ENCODE measurements at places on chromosomes 5 and 9. TPM values are rescaled to one million over a fixed set of nuclear protein-coding genes. Genes with fewer than 3 reads are reported as not detected.

GRCh38 chr5:14735944-14736343 is 71.4 kb downstream of the OTULIN start:
- no peak for DNase-seq

- no peak for DNase-seq
Measured at GRCh38 chr5:94239266-94239665, 379.1 kb downstream of the KIAA0825 start.

The RORB gene
- 0.17 TPM for total RNA-seq

The NIM1K gene
- total RNA-seq, result 0.02 TPM

- no peak for DNase-seq
Measured at GRCh38 chr5:55418994-55419968, 111.5 kb downstream of the MTREX start.

DNA sequence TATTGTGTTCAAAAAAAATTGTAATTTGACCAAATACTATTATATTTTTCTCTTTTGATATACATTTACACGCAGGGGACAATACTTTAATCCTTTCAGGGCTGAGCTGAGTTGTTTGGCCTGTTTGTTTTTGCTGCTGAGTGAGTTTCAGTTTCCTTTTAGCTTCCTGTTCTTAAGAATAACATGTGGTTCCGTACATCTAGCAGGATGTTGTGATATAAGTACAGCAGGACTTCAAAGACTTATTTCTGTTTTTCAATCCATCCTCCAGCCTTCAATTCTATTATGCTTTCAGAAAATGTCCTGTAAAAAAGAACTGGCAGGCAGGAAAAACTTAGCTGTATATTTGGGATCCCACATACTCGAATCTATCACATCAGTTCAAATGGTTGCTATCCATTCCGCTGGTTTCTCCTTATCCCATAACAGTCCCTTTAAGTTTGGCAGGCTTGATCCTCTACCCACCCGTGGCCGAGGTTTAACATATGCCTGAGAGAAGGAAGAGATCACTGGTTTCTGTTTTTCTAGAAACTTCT is 1037.3 kb upstream of the ACO1 start:
- DNase-seq, result peak; percentile 59

DNA sequence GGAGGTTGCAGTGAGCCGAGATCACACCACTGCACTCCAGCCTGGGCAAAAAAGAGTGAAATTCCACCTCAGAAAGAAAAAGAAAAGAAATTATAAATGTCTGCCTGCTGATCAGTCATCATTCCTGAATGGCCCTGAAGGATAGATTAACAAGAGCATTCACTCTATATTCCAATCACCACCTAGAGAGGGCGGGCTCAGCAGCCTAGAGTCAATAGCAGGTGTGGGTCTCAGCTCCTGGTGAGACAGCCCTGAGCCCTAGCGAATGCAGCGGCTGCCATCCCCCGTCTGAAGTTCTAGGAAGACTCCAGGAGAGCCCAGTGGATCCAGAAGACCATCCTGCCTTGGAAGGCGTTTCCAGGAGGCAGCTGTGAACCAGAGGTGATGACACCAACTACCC is 12.0 kb downstream of the FBP1 start:
- no peak for DNase-seq

DNA sequence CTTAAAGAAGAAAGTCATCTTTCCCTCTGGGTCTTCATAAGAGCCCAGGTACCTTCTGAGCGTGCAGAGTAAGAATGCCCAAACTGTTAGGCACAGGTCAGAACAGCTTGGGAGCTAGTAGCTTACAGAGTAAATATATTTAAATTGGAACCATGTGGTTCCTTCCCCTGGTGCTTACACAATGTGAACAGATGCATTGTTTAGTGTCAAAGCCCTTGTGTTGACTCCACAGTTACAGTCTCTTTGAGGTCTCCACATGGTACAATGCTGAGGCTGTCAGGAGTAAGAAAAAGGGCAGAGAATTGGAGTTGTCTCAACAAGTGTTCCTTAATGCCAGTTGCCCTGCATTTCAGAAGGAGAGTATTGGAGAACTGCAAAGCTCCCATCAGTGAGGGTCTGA is 188.5 kb downstream of the PAPPA start:
- no peak for DNase-seq

GRCh38 chr9:123318202-123318601 is 37.8 kb upstream of the CRB2 start:
- DNase-seq, result no peak

The SH2D3C gene
- not detected for total RNA-seq

DNA sequence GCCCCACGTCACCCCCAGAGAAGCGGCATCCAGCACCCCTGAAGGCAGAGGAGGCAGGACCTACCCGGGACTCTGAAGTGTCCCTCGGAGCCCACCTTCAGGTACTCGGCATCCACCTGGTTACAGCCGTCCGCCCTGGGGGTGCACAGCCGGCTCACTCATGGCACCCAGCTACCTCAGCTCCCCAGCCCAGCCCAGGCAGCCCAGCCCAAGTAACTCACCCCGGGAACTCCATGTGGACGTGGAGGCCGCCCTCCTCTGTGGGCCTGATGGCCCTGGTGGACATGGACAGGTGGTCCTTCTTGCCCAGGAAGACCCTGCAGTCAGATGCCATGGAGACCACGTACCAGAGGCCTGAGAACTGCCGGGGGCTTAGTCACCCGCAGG is 676 bp downstream of the LCN15 start:
- DNase-seq, result no peak

GRCh38 chr9:115594557-115594956 is 476.6 kb upstream of the TNC start:
- no peak for DNase-seq

The IRX4 gene
- total RNA-seq, result not detected

- DNase-seq, result peak; percentile 47
Measured at GRCh38 chr5:104189031-104189430, 626.4 kb upstream of the NUDT12 start.

The SHROOM1 gene
- 10.3 TPM for total RNA-seq

DNA sequence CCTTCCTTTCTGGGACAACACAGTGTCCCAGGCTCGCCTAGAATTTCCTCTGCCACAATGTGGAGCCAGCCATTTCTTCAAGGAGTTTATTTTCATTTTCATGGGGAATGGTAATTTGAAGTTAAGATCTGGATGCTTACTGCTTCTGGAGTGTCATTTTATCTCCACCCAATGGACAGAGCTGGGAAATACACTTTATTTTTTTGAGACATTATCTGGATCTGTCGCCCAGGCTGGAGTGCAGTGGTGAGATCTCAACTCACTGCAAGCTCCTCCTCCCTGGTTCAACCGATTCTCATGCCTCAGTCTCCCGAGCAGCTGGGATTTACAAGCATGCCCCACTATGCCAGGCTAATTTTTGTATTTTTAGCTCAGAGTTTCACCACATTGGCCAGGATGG is 12.7 kb upstream of the THG1L start:
- DNase-seq, result peak; percentile 71

DNA sequence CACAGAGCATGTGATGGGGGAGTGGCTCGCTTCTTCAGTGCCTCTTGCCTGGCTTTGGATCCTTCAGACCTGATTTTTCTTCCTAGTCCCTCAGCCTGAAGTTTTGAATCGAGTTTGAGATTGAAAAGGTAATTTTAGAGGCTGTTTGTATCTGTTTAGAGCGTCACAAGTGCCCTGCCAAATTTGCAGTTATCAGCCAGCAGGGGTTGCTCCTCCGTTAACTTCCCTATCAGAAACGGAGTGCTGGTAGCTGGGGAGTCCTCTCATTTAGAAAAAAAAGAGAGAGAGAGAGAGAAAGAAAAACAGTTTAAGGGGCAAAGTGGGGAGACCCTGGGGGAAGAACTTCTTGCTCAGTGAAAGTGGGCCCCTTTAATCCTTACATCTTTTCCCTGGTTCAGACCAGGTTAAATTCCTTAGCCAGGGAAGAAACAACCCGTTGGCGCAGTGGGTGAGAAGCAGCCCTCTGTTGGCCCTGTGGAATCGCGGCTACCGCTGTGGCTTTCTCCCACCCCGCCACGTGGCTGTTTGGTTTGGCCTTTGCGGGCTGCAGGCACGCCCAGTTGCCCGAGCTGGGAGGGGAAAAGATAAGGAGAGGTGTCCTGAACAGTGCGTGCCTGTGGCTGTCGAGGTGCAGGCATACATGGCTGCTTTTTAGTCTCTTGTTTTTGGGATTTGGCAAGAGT is 576.7 kb upstream of the ACO1 start:
- DNase-seq, result no peak

The FST gene
- total RNA-seq, result 56.2 TPM

The ENTPD8 gene
- total RNA-seq, result not detected

DNA sequence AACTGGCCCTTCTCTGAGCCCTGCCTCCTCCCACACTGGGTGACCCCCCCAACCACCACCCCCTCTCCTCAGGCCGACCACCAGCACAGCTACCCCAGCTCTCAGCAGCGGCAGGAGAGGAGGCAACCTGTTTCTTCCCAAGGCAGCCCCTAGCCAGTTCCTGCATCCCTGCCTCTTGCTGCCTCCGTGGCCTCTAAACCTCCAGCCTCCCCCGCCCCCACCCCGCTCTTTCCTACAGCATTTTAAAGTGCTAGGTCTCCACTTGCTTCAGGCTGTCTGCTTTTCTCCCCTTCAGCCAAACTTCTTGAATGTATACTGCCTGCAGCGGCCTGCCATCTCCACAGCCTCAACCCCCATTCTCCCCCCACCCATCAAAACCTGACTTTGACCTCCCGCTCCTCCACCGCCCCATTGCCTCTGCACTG is 135.6 kb downstream of the DAB2IP start:
- DNase-seq, result no peak

DNA sequence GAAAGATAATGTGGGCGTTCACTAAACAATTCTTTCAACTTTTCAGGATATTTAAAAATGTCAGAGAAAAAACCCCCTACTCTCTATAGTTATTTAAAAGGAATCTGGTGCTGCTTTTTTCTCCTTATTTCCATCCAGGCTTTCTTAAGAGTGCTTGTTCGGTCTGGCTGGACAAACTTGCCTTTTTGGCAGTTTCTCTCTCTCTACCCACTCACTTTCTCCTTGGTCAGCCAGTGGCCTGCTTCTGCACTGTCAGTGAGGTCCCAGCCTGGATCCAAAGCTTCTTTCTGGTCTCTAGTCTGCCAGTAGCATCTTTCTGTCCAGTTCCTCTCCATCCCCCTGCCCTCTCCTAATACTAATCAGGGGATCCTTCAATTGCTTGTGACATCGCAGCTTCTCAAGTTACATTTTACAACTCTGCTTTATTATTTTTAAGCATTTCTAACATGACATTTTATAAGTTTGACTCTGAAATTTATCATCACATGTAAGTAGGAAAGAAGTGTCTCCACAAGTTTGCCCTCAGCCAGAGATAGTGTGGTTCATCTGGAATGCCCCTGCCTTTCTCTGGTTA is 50.4 kb downstream of the PIK3R1 start:
- no peak for DNase-seq

DNA sequence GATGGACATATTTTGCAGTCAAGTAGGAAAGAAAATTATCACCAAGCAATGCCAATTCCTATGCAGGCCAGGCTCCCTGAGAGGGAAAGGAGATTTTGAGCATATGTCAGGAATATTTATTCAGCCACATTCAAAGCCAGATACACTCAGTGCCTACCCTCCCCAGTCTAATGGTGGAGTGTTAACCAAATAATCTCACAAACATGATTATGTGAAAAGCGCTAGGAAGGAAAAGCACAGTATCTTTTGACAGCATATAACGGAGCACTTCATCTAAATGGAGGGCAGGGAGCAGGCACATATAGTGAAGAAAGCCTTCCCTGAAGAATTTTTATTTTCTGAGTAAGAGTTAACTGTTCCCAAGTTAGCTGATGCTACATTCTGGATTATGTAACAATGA is 80.3 kb upstream of the SLC30A5 start:
- no peak for DNase-seq

- no peak for DNase-seq
Measured at GRCh38 chr9:116986015-116986414, 298.9 kb downstream of the TRIM32 start.

Measured in HT1080 (cell line).